ENCODE measurements at places on chromosomes 3 and 15.

- DNase-seq, result no peak
Observed at GRCh38 chr3:194690501-194691372, 5.1 kb downstream of the FAM43A start.

GRCh38 chr15:57493351-57493750, 98.4 kb upstream of the MYZAP start:
- no peak for DNase-seq

DNA sequence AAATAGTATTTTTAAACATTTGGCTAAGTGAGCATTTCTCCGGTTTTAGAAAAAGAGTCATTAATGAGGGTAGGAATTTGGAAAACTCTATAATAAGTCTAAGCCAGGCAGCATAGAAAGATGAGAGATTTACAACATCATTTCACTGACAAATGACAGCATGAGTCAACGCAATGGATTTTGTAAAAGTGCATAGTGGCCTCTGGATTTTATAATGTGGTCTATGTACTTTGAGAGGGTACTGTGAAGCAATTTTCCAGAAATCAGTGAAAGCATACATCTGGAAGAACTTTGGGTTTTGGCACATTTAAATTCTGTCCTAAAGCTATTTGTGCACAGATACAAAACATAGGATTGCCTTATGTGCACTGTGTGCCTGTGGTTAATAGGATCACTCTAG, 130.8 kb upstream of the CCNL1 start:
- no peak for DNase-seq

DNA sequence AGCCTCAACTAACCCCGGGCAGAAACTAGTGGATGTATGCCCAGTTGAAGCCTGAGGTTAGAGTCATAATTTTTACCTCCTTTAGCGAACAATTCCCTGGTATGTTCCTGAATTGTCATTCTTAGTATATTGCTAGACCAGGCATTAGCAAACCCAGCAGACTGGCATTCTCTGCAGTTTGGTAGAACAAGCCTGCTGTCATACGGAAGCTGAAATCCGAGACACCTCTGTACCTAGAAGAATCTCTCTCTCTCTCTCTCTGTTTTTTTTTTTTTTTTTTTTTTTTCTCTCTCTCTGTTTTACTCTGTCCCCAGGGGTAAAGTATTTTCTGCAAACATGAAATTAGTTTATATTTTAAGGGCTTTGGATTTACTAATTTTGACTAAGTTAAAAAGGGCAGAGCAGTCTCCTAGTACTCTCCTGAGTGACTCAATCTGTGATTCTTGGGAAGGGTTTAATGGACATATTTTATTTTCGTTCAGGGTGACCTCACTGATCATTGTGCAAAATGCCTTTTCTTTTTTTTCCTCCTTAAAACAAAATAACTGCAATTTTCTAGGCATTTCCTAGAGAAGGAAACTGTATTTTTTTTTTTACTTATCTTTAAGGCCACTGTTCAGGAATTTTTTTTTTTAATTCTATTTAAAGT, 133.6 kb upstream of the ICE2 start:
- no peak for DNase-seq

- DNase-seq, result no peak
Observed at GRCh38 chr3:43692971-43693370, 2.2 kb downstream of the ABHD5 start.

- DNase-seq, result no peak
Observed at GRCh38 chr3:40723083-40723660, 198.4 kb downstream of the ZNF621 start.

- no peak for DNase-seq
Observed at GRCh38 chr3:56201407-56201806, 266.9 kb downstream of the ERC2 start.

DNA sequence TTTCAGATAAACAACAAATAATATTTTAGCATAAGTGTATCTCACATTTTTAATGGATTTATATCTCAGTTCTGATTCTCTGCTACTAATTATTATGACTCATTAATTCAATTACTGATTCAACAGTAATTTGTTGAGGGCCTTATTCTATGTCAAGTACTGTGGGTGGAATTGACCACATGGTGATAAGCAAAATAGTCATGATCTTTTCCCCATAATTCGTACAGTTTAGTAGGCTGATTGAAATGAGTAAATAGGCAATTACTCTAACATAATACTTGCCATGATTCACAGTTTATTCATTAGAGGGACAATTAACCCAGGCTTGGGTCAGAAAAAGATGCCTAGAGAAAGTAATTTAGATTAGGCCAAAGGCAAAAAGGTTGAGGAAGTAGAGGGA, 60.9 kb upstream of the SLC4A7 start:
- no peak for DNase-seq
